ENCODE measurements at places on chromosomes 3 and 15.

DNA sequence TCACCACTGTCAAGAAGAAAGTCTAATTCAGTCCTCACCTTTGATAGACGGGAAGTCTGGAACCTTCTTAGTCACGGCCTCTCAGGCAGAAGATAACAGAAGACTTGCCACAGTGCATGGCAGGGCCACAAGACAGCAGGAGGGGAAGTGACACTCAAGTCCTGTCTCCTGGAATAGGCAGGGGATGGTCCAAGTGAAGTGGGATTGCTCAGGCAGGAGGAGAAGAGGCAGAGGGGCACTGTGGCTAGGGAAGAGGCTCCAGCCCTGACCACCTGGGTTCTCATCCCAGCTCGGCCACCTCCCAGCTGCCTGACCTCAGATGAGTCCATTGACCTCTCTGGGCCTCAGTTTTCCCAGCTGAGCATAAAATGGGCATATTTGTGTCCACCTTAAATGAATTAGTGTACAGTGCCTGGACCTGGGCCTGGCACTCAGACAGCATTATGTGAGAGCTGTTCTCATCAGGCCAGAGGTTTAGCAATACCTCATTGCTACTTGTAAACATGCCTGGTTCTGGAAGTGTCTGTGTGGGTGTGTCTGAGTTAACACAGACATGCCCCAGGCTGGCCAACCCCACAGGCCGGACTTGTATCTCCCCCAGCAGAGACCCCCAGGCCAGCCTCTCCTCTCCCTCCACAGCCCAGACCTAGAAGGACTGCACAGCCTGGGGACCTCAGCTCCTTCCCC lies 11.5 kb upstream of the PCSK6 start:
- no peak for DNase-seq

DNA sequence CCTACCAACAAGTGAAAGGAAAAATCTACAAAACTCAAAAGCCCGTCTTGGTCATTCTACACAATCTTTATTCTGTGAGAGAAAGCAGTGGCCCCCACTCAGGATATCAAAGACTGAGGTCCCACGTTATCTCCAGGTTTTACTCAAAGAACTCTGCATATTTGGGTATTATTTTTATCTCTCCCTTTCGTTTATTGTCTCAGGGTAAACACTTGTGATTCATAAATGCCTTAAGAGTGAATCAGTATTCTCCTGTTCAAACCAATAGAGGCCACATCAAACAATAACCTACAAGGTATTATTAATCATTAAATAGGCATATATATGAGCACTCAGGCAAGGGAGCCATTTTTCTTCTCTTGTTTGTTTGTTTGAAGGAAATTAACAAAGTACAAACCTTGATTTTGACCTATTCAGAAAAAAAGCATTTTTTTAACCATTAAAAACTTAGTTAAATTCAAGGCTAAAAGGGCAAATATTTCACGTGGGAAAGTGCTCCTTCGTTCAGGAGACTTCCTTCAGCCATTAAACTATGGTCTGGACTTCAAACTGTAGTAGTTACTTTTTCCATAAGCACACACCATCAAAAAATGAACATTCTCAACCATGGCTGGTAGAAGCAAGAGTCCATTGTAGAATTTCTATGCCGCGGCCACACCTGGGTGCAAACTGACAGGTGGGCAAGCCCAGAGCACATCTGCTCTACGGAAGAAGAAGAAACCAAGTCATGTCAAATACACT lies 13.9 kb upstream of the HES1 start:
- DNase-seq = no peak

GRCh38 chr15:99669250-99669649 lies 64.0 kb downstream of the LYSMD4 start:
- DNase-seq = no peak

- no peak for DNase-seq
These were observed 2.3 kb downstream of the ACTC1 start for GRCh38 chr15:34793071-34793470.

GRCh38 chr3:122688996-122689395 lies 8.4 kb downstream of the PARP14 start:
- DNase-seq = no peak

DNA sequence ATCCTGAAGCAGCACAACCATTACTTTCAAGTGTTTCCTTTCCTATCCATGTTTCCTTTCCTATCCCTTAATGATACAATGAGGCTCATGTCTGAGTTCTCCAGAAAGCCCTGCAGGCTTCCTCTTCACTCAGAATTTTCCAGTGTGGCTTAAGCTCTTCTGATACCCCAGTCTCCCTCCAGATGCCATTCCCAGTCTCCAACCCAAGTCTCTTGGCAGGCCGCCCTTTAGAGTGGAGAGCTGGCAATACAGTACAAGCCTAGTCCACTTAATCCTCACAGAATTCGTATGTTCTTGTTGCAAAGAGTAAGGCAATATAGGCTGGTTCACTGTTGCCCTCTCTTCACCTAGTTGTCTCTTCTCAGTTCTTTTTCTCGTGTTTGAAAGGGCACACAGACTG lies 503.9 kb upstream of the MDFIC2 start:
- no peak for DNase-seq

DNA sequence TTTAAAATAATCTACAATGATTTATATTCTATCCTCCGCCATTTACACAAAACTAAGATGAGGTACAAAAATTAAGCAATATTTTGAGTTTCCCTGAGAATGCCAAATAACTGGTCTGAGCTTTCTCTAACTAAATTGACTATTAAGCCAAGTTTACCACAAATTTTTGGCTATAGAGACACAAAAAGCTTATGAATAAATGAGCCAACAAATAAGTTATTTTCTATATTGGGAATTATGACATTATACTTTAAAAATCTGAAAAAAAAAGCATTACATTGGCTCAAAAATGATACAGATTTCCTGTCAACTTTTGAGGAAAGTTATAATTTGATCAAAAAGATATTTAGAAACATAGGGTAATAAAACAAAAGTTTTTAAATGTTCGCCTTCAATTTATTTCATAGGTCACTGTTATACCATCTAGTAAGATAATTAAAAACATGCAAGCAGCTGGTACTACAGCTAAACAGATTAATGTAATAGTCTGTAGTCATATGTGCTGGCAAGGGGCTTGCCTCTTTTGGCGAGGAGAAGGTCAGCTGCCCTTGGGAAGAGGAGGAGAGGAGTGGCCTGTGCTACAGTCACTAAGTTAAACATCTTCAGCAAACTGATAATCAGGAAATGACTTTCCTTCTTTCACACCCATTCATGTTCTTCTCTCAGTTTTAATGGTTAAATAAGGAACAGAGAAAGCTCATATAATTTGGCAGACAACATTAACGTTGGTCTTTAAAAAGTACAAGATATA lies 318.5 kb downstream of the TBC1D5 start:
- no peak for DNase-seq

GRCh38 chr3:10285272-10286132 lies 7.2 kb downstream of the GHRL start:
- no peak for DNase-seq

DNA sequence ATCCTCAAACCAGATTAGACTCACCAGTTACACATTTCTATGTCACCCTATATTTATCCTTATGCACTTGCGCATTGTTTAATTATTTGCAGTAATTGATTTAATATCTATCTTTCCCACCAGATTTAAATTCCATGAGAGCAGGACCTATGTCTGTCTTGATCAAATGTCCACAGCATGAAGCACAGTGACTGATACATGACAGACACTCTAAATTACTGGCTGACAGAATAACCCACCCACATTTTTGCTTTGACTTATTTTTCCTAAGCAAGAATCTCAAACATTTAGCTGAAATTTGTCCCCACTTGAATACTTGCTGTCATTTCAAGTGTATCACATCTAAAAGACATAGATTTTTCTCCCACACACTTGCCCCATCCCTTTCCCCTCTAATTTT lies 7.5 kb downstream of the CD200R1 start:
- no peak for DNase-seq

DNA sequence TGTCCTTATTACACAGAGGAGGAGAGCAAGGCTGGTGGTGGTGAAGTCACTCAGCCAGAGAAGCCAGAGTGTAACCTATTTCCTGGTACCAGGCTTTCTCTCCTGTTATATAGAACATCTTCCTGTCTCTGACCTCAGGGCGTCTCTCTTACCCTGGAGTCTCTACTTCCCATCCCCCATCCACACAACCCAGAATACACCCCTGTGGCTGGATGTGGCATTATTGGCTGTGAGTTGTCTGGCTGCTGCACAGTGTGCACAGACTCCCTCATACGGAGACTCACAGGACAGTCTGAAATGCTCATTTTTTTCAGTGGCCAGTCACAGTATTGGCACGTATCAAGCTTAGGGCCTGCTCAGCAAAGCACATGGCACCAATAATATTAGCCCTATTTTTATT lies 8.6 kb downstream of the PODXL2 start:
- DNase-seq = no peak

GRCh38 chr15:96183514-96183850 lies 147.0 kb upstream of the NR2F2 start:
- DNase-seq = no peak

Data from stimulated activated CD4-positive, alpha-beta T cell treated with anti-CD3 and anti-CD28 coated beads, TNF-alpha, amount 100 ng/mL, for 48 hours (primary cell).